Activated CD8-positive, alpha-beta memory T cell treated with anti-CD3 and anti-CD28 coated beads, Interleukin-2, amount 10 ng/mL, durations not matched to agents 7 days and 5 days (primary cell): ENCODE measurements at places on chromosomes 11 and 22.

DNA sequence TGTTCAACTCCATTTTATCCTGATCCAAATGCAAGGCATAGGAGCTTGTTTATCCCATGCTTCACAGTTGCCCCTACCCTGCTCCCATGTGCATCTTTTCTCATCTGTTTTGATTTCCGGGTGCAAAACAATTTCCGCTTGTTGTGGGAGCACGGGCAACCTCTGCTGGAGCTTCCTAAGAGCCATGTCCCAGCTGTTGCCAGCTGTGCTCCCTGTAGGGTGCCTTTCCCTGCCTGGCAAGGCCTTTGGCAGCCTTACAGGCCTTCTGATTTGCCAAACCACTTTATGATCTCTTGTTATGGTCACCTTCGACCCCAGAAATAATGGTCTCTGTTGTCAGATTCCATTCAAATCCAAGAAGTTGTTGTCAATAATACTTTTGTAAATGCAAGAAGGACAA lies 1038.5 kb downstream of the OPCML start:
- no peak overlapping the region for H3K27ac ChIP-seq
- no peak overlapping the region for H3K4me3 ChIP-seq
- H3K36me3 ChIP-seq: no peaks in the 10 kb centered on the region
- H3K27me3 ChIP-seq: no peaks in the 10 kb centered on the region
- DNase-seq: no peak

- no peak for DNase-seq
- H3K36me3 ChIP-seq: peaks cover 46% of the 10 kb centered on the region
Measured at GRCh38 chr11:113817162-113817561, 37.6 kb downstream of the CLDN25 start.

DNA sequence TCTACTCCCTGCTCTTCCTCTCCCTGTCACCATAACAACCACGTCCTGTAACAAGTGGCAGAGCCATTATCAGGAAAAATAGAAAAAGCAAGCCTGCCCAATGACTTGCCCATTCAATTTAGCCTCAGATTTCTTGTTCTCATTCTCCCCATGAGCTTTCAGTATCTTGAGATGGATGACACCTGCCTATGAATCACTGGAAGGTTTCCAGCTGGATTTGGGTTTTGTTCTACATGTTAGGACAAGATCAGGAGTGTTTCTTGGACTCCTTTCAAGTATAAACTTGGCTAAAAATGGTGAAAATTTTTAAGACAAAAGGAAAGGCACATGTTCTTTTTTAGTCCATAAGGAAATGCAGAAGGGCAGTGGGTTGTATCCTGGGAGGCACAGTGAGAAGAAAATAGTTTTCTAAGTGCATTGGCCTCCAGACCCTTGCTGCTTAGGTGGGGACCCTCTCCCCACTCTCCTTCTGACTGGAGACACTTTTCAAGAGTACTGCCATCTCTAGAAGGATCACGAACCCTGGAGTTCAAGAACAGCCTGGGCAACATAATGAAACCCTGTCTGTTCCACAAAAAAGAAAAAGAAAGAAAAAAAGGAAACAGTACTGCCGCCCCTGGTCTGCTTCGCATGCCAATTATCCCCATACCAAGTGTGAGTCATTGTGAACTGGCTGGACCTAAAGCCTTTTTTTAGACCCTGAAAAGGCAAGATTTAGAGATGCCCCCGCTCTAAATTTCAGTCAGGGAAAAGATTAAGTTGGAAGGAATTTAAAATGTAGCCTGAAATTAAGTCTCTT lies 51.0 kb downstream of the MTNR1B start:
- H3K27me3 ChIP-seq: peaks cover 4% of the 10 kb centered on the region
- no peak overlapping the region for H3K4me3 ChIP-seq
- no peak overlapping the region for H3K27ac ChIP-seq
- no peaks in the 10 kb centered on the region for H3K4me1 ChIP-seq

GRCh38 chr11:34155057-34155756 lies 49.8 kb downstream of the NAT10 start:
- no peaks in the 10 kb centered on the region for H3K27me3 ChIP-seq
- DNase-seq: no peak
- H3K4me1 ChIP-seq: peaks cover 29% of the 10 kb centered on the region
